ENCODE measurements at places on chromosomes 5 and 9.
A peak's percentile ranks its signal among the peaks of the same experiment; 100 is the strongest.

GRCh38 chr5:113598926-113599325, 85.4 kb downstream of the YTHDC2 start:
- DNase-seq = no peak

GRCh38 chr9:33742519-33742918, 52.8 kb upstream of the PRSS3 start:
- DNase-seq = no peak

DNA sequence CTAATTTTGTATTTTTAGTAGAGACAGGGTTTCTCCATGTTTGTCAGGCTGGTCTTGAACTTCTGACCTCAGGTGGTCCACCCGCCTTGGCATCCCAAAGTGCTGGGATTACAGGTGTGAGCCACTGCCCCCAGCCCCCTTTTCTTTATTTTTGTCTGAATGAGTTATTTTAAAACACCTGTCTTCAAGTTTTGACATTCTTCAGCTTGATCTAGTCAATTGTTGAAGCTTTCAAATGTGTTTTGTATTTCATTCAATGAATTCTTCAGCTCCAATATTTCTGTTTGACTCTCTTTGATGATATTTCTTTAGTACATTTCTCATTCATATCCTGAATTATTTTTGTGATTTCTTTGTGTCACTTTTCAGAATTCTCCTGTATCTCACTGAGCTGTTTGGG, 486.2 kb downstream of the DMAC1 start:
- DNase-seq = no peak

- DNase-seq = no peak
Observed at GRCh38 chr9:34341659-34342295, 12.4 kb downstream of the NUDT2 start.

- DNase-seq = no peak
Observed at GRCh38 chr5:124918618-124919017, 172.2 kb upstream of the ZNF608 start.

GRCh38 chr5:173645437-173645807, 29.0 kb upstream of the BOD1 start:
- DNase-seq = no peak

DNA sequence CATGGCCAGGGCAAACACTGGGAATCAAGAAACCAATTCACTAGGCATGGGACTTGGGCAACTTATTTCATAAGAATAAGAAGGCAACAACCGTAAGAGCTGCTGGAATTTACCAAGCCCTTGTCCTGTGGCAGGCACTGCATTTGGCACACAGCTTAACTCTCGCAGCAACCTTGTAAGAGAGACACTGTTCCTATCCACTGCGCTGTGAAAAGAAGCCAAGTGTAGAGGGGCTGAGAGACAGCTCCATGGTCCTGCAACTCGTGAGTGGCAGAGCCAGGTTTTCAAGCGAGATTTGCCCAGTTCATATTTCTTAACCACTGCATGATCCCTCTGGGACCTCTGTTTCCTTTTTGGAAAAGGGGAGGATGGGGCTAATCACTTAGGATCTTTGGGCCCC, 129.3 kb upstream of the STC2 start:
- no peak for DNase-seq

DNA sequence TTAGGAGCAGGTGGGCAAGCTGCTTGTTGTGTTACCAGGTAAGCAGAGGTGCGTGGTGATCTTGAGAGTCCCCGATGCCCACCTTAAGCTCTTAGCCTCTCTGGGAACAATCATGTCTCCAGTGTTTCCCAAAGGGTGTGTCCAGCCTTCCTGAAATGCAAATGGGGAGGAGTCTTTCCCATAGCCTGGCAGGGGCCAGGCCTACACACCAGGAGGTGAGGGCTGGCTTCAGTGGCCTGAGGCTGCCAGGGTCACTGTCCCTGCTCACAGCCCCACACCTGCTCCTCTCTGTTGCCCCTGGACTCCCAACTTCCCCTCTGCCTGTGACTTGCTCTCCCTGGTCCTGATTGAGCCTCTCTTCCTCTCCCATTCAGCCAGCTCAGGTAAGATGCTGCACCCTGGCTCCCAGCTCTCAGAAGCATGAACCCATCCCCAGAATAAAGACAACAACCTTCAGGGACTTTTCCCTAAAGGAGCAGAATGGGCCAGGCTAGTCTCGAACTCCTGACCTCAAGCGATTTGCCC, 65.7 kb upstream of the PHYKPL start:
- DNase-seq = no peak

GRCh38 chr9:69254223-69254622, 70.8 kb upstream of the ENTREP1 start:
- DNase-seq = peak; percentile 62

DNA sequence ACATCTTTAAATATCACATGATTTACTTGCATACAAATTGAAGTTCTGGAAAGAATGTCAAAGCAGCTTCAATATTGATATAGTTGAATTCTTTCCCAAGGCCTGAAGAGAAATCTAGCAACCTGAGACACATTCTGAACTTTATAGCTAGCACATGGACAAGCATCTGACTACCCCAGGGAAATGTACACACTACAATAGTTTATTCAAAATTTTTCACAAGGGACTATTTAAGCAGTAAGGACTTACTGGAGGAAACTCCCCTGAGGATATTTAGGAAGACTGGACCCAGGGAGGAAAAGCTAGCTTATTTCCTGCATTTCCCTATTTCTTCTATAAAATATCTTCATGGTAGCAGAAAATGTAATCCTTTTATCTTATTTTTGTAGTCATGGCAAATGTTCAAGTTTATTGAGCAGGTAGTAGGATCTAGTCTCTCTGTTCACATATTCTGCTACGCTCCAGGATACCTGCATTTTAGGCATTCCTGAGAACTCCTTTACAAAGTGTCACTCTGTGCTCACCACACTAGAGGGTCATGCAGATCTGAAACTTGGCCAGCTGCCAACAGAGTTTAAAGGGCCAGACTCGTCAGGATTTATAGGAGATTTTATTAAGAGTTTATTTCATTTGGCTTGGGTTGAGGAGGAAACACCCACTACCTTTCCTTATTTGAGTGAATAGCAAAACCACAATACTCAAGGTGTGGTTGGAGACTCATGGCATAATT, 348.4 kb upstream of the FTMT start:
- no peak for DNase-seq

- DNase-seq = no peak
Observed at GRCh38 chr5:142141463-142141862, 32.9 kb downstream of the NDFIP1 start.

GRCh38 chr5:61394793-61395192, 62.7 kb downstream of the ZSWIM6 start:
- no peak for DNase-seq

GRCh38 chr9:4547016-4547415, 56.7 kb downstream of the SLC1A1 start:
- no peak for DNase-seq

GRCh38 chr5:122523776-122524175, 211.7 kb downstream of the SNCAIP start:
- DNase-seq = no peak

DNA sequence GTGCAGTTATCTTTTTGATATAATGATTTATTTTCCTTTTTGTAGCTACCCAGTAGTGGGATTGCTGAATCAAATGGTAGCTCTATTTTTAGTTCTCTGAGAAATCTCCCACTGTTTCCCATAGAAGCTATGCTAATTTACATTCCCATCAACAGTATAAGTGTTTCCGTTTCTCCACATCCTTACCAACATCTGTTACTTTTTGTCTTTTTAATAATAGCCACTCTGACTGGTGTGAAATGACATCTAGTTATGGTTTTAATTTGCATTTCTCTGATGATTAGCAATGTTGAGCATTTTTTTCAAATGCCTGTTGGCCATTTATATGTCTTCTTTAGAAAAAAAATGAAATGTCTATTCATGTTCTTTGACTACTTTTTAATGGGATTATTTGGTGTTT, 94.7 kb downstream of the SERINC5 start:
- DNase-seq = no peak

GRCh38 chr9:110334183-110334582, 3.5 kb downstream of the TXNDC8 start:
- no peak for DNase-seq

DNA sequence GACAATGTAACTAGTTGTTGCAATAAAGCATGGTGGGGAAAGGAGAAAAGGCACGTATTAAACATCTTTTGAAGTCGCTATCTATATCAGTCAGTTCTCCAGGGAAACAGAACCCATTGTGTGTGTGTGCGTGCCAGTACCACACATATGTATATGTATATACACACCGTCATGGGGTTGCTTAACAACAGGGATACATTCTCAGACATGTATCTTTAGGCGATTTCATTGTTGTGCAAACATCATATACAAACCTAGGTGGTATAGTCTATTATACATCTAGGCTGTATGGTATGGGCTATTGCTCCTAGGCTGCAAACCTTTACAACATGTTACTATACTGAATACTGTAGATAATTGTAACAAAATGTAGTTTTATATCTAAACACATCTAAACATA, 2.3 kb downstream of the CDKN2B-AS1 start:
- no peak for DNase-seq

DNA sequence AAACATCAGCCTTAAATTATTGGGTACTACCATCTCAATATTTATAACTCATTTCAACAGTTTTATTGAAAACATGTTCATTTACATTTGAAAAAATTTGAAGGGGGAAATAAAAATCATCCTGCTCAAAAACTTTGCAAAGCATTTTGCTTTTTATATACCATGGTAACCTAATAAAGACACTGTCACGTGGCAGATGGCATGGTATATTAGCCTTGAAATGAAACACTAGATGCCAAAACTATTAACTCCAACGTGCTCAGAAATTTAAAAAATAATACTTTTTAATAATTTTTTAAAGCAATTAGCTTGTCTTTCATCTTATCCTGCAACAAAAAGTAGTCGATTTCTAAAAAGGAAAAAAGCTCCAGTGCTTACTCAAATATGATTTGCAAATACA, 88.6 kb upstream of the NFIB start:
- DNase-seq = no peak

GRCh38 chr9:134136118-134136995, 475 bp downstream of the WDR5 start:
- no peak for DNase-seq

GRCh38 chr9:85042981-85043647, 373.6 kb downstream of the NTRK2 start:
- DNase-seq = no peak

GRCh38 chr9:38003946-38004808, 64.8 kb downstream of the SHB start:
- no peak for DNase-seq

DNA sequence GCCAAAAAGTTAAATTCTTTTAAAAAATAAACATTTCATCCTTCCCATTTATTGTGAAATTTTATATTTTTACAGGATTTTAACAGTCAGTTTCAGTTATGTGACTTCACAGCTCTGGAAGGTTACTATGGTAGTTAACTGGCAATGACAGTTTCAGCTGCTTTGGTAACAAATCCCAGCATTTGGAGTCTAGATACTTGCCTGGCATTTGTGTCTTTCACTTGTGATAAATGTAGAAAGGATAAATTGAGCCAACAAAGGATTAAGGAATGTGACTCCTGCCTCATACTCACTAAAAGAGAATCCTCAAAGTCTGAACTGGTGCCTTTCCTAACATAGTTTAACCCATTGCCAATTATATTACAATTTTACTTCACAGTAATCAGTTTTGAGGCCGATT, 315.5 kb downstream of the FER start:
- DNase-seq = no peak

DNA sequence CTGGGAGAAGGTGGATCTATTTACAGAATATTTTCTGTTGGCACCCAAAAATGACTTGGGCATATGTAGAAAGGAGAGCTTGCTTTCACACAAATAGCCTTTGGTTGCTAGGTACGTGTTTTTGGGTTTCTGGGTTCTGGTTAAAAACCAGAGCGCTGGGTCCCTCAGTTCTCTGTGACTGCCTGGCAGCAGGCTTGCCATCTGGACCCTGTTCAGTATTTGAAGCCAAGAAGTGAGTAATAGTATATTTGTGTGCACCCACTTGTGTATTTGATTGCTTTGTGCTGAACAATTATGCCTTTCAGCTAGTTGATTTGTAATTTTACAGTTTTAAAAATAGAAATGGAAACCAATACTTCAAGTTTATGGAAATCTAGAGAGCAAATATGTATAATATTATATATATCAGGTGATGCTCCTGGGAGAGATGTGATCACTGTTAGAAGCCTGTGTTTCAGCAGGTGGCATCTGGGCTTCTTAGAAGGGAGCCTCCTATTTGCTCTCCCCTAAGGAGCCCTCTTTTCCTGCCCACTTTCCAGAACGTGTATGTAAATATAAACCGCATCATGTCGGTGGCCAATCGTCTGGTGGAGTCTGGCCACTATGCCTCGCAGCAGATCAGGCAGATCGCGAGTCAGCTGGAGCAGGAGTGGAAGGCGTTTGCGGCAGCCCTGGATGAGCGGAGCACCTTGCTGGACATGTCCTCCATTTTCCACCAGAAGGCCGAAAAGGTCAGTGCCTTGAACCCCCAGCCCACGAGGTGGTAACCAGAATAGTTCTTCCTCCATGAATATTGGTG, 153.6 kb downstream of the TRIO start:
- DNase-seq = no peak

DNA sequence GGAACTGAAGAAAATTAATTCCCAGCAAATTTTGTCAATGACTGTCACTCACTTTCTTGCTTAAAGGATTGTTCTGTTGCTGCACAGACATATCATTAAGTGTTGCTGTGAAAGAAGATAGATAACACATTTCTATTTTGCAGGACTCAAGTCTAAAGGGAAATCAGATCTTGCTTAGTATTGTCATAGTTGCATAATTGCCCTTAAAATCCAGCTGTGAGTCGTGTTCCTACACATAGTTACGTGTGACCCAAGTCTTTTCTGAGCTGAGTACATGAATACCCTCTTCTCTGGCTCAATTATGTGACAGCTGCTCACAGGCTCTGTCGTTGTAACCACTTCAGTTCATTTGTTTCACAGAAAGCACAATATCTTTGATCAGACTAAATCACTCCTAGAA, 390.8 kb downstream of the DTWD2 start:
- no peak for DNase-seq

DNA sequence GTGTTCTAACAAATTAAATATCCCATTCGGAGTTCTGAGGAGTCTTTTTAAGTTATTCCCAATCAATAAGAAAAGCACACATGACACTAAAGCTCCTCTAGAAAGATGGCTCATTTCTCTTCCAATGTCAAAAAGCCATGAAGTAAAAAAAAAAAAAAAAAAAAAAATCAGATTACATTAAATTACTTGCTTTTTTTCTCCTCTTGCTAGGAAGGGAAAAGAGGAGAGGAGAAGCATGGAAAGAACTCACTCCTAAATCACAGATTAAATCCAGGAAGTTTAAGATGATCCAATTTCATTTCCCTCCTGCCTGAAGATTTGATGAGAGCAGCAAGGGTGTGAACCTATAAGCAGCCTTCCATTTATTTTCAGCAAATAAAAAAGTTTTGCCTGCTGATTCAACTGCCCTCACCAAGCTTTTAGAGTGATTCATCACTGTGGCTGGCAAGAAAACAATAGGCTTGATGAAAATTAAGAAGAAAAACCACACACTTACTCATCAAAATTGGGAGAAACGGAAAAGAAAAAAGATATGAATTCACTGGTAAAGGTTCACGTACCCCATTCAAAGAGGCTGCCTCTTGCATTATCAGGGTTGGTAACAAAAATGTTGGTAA, 19.7 kb downstream of the MYO10 start:
- no peak for DNase-seq

GRCh38 chr9:112043423-112043822, 131.7 kb downstream of the SUSD1 start:
- no peak for DNase-seq

GRCh38 chr5:157817387-157817702, 41.6 kb downstream of the CLINT1 start:
- DNase-seq = no peak
